ENCODE measurements at places on chromosomes 2 and 18. TPM values are rescaled to one million over a fixed set of nuclear protein-coding genes. Genes with fewer than 3 reads are reported as not detected.

- DNase-seq, result no peak
These were observed 91.6 kb downstream of the RHOB start for GRCh38 chr2:20538308-20539132.

- DNase-seq, result no peak
These were observed 10.6 kb downstream of the THNSL2 start for GRCh38 chr2:88180605-88181240.

Gene SERPINB13
- not detected for total RNA-seq

Gene ERMN
- not detected for total RNA-seq

GRCh38 chr2:4873364-4873763, 818.8 kb upstream of the SOX11 start:
- DNase-seq, result no peak

DNA sequence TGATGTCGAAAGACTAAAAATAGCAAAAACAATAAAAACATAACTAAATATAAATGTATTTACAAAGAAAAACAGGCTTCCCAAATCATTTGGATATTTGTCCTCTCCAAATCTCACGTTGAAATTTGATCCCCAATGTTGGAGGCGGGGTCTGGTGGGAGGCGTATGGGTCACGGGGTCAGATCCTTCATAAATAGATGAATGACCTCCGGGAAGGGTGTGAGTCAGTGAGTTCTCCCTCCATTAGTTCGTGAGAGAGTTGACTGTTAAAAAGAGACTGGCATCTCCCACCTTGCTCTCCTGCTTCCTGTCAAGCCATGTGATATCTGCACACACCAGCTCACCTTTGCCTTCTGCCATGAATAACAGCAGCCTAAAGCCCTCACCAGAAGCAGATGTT, 703.0 kb downstream of the TMEM182 start:
- DNase-seq, result no peak

Gene CMPK2
- 2.7 TPM for total RNA-seq

Gene RPRM
- not detected for total RNA-seq

DNA sequence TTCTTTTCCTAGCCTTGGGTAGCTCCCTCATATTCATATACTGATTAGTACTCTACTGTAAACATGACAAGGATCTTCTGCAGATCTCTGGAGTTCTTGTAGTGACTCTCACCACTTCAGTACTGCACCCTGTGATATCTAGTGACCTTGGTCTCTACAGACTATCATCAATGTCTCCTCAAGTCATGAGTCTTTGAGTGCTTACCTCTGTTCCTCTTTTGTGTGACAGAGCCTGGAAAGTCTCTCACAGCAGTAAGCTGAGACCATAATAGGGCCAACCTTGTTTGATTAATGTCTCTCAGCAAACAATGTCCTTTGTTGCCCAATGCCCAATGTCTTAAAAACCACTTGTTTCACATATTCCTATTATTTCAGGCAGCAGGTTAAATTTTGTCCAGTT, 34.2 kb upstream of the BAZ2B start:
- no peak for DNase-seq

Gene DHRS9
- total RNA-seq, result 1.3 TPM

- no peak for DNase-seq
These were observed 8.9 kb upstream of the NFE2L2 start for GRCh38 chr2:177273408-177273807.

Gene VIL1
- total RNA-seq, result not detected

Gene LGALSL
- total RNA-seq, result 4.2 TPM

Gene LRRTM4
- 0.70 TPM for total RNA-seq

DNA sequence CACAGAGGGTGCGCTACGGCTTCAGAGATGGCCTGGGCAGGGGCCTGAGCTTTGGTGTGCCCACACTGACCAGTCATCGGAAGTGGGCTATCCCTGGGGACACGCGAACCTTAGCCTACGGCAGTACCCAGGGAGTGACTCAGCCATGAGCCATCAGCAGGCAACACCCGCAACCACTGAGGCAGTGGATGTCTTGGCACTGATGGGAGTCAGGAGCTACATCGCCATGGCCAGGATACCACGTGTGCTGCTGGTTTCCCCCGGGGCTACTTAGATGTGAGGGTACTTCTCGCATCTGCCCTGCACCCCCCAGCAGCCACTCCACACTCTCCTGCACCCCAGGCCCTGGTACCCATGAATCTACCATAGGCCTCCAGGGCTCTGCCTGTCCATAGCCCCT, 12.8 kb upstream of the HPCAL1 start:
- no peak for DNase-seq

GRCh38 chr2:203498161-203498560, 36.9 kb downstream of the RAPH1 start:
- DNase-seq, result no peak

- DNase-seq, result no peak
These were observed 42.6 kb downstream of the UNC50 start for GRCh38 chr2:98650998-98651397.

DNA sequence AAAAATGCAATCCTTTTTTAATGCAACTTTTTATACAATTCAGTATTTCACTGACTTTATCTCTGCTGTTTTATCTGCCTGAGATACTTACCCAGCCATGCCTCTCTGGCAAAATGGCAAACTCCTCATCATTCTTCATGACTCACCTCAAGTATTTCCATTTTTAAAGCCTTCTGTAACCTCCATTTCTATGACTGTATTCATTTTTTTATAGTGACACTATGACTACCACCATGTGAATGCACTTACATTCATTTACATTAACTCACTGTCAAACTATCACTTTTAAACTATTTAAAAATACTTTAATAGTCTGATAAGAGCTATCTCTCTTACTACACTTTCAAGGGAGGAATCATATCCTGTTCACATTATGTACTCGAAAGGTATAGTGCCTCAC, 99.4 kb upstream of the SCN7A start:
- DNase-seq, result no peak

DNA sequence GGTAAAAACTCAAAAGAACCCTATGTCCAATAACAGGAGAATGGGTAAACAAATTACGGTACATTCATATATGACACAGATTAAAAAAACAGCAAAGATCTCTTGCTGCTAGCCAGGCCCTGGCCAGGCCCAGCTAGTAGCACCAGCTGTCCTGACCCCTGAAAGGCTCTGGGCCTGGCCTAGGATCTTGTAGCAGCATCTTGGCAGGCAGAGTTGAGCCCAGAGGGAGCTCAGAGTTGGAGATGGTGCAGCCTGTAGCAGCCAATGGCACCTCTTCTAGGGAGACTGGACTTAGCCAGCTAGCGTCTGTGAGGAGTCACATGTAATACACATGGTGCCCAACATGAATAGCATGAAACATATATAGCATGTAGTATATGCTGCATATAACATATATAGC, 69.1 kb downstream of the HS6ST1 start:
- peak; percentile 54 for DNase-seq

DNA sequence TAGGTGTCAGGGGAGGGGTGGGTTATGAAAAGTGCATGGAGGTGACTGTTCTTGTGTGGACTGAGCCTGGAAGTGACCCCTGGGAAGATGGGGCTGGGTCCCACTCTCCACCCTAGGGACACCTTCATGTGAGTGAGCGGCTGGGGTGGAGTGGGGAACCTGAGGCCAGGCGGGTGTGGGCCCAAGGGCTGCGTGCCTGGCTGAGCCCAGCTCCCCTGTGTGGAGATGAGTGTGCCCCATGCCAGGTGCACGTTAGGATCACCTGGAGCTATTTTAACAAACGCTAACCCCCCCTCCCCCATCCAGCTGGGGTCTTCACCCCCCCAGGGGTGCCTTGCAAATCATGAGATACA, 26.5 kb downstream of the ZAP70 start:
- no peak for DNase-seq

GRCh38 chr18:46311491-46311890, 207.3 kb downstream of the HAUS1 start:
- DNase-seq, result no peak

GRCh38 chr2:75627902-75628504, 18.6 kb upstream of the MRPL19 start:
- peak; percentile 78 for DNase-seq

DNA sequence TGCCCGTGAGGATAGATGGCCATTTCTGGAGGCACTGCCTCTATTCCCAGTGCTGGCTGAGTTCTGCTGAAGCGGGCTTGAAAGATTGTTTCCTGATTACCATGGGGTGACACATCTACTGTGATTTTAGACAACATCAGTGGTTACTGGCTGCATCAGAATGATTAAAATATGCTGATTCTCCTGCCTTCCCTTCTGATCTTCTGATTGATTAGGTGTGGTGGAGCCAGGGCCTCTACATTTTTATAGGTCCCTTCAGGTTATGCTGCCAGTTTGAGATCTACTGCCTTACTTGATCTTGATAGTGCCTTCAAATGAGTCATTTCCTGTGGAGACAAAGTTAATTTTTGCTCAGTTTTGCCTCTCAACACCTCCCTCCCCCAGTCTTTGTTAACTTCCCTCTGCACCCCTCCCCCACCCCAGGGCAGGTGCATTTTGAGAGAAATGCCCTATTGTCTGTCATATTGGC, 31.6 kb upstream of the SNORC start:
- DNase-seq, result no peak

DNA sequence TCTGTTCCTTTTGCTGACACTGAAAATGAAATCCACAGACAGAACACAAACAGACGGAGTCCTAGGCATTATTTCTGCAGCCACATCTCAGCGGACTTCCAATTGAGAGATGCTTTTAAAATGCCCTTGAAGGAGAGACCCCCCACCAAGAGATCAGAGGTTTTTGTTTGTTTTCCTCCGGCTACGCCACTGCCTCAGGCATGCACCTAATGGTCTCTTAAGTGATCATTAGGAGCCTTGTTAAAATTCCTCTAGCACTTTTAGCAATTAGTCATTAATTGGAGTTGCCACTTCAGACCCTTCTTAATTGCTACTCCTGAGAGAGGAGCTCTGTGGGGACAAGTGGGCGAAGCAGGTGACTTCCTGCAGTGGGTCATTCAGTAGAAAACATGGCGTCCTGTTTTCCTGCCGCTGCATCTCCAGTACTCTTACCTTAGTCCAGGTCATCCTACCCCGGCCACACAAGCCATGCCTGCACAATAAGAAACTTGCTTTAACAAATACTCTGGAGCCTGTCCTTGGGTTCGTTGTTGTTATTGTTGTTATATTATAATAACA, 257.7 kb upstream of the CHAC2 start:
- no peak for DNase-seq

- DNase-seq, result no peak
These were observed 49.4 kb upstream of the TGFA start for GRCh38 chr2:70603066-70603465.

GRCh38 chr2:19902216-19902740, 495 bp upstream of the TTC32 start:
- DNase-seq, result no peak

DNA sequence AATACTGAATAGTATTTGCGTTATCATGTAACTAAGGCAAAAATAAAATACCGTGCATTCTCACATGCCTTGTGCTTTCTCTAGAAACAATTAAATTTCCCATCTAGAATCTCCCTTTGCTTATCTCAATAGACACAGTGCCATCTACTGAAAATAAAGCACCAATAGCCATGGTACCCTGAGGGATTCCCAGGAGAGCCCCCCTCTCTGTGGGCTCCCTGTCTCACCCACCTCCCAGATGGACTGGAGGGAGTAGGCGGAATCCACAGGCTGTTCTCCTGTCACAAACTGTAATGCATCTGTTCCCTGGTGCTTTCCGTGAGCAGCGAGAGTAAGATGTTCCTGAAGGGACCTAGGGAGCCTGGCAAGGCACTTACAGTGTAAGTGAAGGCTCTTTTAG, 112.4 kb upstream of the UPP2 start:
- DNase-seq, result no peak

DNA sequence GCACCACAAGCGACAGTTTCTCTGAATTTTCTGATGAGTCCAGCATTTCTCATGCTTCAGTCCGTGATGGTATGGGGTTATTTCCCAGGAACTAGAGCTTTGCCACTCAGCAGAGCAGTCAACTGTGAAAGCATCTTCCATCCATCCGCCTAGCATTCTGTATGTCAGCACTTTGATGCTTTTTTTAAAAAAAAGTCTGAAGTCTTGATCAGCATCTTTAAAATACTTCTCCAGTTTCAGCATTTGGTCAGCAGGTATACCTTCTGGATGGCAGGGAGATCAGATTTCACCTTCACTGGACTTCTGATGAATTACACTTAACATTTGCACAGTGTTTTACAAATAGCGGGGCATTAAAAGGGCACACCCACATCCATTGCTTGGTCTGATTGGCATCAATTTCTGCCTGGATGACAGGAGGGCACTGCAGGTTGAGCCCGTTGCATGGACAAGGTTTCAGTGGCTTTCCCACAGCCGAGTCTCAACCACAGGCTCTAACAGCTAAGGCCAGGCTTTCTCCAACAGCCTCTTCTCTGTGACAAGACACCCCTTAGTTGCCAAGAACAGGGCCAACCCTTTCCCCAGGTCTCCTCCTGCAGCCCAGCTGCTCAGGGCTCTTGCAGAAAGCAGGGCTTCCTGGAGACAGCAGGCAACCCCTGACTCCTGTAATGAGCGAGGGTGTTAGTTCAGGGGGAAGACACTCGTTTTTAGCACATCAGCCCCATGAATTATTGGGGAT, 54.0 kb downstream of the EMILIN2 start:
- DNase-seq, result no peak

DNA sequence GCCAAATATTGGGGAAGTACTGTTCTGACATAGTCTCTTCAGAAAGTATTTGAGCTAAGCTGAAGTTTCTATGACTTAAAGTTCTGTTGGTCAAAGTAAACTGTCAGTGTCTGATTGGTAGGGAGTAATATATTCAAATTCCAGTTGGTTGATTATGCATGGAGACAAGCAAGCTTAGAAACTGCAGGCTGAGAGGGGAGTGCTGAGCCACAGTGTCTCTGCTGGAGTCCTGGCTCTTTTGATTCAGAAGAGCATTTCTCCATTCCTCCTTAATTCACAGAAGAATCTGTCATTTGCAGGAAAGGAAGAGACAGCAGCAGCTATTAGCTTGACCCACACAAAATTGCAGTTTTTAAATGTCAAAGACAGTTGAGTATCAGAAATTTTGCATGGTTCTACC, 201.4 kb upstream of the TMEM200C start:
- no peak for DNase-seq

Gene HPCAL1
- total RNA-seq, result 34.3 TPM

GRCh38 chr18:69447886-69448285, 47.2 kb downstream of the DOK6 start:
- no peak for DNase-seq

Gene RIT2
- total RNA-seq, result not detected

- DNase-seq, result peak; percentile 29
These were observed 5.0 kb upstream of the GPR35 start for GRCh38 chr2:240620149-240620731.

Data from Right ventricle myocardium superior (tissue), 1 donor.